ENCODE measurements at places on chromosomes 11 and 22.

- no peak for DNase-seq
Observed at GRCh38 chr11:94732617-94733281, 35.4 kb upstream of the AMOTL1 start.

GRCh38 chr11:68099474-68100405 is 21.4 kb downstream of the CHKA start:
- DNase-seq, result peak; percentile 18

- no peak for DNase-seq
Observed at GRCh38 chr22:29658176-29658575, 54.7 kb downstream of the NF2 start.

GRCh38 chr22:23227380-23227779 is 47.1 kb downstream of the BCR start:
- no peak for DNase-seq

- DNase-seq, result no peak
Observed at GRCh38 chr11:125193841-125194240, 29.3 kb downstream of the PKNOX2 start.

- no peak for DNase-seq
Observed at GRCh38 chr11:32425761-32426160, 9.6 kb downstream of the WT1 start.

GRCh38 chr11:45264839-45265515 is 21.2 kb downstream of the SYT13 start:
- no peak for DNase-seq

- DNase-seq, result no peak
Observed at GRCh38 chr11:123434911-123435310, 4.8 kb downstream of the GRAMD1B start.

- DNase-seq, result no peak
Observed at GRCh38 chr11:86980086-86980796, 25.0 kb upstream of the FZD4 start.

DNA sequence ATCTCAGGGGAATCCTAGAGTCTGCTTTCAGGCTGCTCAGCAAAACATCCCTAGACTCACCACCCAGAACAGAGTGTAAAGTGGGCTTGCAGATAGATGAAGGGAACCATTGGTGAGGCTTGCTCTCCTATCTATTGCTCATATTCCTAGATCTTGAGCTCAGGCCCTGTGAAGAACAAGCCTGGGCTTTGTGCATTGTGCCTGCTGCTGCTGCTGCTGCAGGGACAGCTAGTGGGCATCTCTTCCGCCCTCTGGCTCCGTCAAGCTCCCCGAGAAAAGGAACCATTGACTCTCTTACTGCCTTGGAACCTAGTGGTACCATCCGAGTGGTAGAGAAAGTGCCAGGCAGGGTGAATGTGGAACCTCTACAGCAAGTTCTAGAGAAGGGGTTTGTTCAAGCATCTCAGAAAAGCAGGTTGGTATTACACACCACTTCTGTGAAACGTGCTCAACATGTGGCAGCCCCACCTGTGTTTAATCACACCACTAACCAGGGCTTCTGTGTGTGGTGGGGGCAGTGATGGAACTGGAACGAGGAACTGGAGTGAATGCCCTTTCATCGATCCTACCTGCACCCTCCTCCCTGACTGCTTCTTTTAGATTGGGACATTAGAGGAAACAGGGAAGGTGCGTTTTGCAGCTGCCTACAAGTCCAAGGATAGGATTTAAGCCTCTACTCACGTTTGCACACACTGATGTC is 4.4 kb downstream of the BACE1-AS start:
- no peak for DNase-seq

- no peak for DNase-seq
Observed at GRCh38 chr11:31814176-31814868, 3.2 kb upstream of the PAX6 start.

GRCh38 chr11:86458294-86459001 is 83.8 kb downstream of the CCDC81 start:
- DNase-seq, result no peak

GRCh38 chr11:83007909-83008580 is 63.7 kb downstream of the RAB30 start:
- DNase-seq, result no peak

DNA sequence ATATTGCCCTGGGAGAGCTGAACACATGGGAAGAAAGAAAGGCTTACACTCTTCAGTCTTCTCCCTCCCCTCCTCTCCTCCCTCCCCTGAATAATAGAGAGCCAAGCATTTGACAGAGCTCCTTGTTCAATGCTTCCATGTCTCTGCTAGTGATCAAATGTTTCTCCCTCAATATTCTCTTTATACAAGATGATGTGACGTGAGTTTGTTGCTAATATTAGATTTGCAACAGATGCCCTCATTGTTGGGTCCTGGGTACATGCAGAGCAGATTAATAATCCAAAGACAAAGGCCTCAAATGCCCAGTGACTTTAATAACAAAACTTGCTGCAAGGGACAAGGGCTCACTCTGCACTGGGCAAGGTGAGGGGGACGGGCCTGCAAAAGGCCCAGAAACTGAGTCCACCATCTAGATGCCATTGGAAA is 7.1 kb upstream of the ENDOD1 start:
- DNase-seq, result no peak

DNA sequence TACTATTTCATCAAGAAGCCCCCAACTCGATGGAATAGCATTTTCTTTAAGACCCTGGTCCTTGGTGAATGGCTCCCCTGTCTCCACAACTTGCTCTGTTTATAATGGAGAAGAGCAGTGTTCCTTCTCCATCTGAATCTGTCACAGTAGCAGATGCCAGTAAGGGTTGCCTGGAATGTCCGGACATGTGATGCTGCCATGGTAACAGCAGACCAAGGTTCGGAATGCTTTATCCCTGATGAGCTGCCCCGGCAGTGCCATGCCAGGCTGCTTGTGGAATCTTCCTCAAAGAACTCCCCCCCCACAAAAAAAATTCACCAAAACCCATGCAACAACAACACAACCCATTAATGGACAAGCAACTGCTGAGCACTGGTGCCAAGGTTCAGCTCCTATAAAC is 72.5 kb downstream of the KCNC1 start:
- no peak for DNase-seq

GRCh38 chr22:46464701-46465344 is 72.6 kb downstream of the CELSR1 start:
- no peak for DNase-seq

DNA sequence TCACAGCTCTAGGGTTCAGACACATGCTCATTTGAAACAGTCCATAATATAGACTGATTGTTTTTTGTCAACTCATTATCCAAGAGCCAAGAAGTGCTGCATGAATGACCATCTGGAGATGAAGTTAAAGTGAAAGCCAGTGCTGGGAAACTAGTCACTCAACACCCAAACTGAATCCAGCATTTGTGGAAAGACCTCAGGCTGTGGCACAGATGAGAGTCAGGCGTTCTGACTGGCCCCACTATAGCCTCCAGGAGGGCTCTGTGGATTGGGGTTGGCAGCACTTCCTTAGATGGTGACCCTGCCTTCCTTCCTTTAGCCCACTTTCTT is 2.1 kb downstream of the FEZ1 start:
- no peak for DNase-seq

- DNase-seq, result no peak
Observed at GRCh38 chr11:5891216-5891800, 1.7 kb upstream of the OR52E5 start.

- no peak for DNase-seq
Observed at GRCh38 chr11:60528465-60528864, 13.3 kb downstream of the MS4A13 start.

DNA sequence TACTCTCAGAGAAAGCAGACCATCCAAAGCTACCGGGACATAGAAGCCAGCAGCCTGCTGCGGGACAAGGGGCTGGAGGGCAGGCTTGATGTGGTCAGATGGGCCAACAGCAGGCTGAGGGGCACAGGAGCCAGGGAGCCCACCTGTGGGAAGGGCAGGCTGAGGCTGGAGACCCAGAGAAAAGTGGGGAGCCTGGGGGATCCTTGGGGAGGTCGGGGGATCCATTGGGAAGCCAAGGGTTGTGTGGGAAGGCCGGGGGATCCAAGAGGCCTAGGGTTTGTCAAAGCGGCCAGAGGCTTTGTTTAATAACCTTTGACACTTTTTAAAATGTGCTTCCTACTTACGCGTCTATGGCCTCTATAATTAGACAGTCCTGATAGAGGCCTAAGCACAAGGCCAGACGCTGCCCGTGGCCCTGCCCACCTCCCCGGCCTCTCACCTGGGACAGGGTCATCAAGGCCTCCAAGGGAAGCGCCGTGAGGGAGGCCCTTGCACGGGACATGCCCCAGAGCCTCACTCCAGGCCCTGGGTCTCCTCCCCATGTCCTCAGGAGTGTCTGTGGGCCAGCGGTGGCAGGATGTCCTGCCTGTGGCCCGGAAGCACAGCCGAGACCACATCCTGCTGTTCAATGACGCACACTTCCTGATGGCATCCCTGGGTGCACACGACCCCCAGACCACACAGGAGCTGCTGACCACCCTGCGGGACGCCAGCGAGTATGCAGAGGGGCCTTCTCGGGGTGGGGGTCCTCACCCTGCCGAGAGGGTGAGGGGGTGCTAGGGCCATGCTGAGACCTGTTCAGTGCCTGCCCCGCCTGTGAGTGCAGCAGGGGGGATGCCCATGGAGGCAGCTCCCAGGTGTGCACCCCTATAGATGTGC is 8.6 kb upstream of the GTSE1 start:
- no peak for DNase-seq

DNA sequence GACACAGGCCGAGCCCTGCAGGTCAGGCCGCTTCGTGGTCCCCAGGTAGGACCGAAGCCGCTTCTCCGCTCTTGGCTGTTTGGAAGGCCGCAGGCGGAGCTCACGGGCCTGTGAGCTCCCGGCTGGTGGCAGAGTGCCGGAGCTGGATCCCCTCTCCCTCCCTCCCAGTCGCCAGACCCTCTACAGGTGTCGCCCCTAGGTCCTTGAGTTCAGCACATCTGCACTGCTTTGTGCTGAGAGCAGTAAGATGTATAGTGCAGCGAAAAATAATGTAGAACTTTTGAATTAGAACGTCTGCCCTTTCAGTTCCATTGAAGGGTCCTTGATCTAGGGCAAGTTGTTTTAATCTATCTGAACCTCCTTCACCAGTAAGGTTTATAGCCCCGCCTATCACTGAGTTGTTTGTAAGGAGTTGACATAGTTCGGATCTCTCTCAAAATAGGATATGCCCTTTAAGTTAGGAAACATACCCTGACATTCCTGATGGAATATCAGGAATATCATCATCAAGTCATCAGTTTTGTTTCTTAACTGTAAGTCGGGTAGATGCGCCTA is 419 bp downstream of the ANKRD49 start:
- no peak for DNase-seq

GRCh38 chr11:9075556-9075955 is 15.8 kb downstream of the SCUBE2 start:
- no peak for DNase-seq

GRCh38 chr11:85948884-85949283 is 93.7 kb downstream of the CCDC83 start:
- no peak for DNase-seq

DNA sequence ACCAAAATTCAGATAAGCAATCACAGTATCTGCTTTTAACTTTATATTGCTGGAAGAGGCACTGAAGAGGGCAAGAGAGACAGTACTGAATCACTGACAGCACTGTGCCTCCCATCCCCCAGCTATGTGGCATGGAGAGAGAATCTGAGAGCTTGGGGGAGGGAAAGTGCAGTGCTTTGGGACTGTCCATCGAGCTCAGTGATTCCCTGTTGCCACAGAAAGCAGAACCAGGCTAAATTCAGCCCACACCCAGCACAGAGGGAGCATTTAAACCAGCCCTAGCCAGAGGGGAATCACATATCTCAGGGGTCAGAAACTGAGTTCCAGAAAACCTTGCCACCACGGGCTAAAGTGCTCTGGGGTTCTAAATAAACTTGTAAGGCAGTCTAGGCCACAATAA is 44.3 kb downstream of the KCNQ1 start:
- no peak for DNase-seq

GRCh38 chr11:75478783-75479596 is 46.0 kb upstream of the KLHL35 start:
- DNase-seq, result no peak

Data from stimulated activated CD4-positive, alpha-beta T cell treated with anti-CD3 and anti-CD28 coated beads, Interleukin-4, amount 100 ng/mL, for 24 hours (primary cell).